ENCODE measurements at places on chromosomes 7 and 10.

DNA sequence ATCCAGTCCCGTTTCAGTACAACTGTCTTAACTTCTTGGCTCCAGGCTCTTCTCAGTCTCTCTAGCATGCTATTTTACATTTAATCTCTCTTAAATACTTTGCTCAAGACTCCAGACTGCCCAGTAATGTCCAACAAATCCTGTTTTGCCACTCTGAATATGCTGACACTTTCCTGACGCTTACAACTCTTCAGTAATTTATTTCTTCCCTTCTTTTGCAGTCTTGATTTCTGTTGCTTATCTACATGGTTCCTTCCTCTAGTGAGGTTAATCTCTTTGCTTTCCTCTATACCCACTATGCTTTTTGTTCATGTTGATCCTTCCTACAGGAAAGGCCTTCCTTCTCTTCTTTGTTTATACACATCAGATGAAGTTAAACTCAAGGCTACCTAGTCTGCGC is 23.7 kb downstream of the UMAD1 start:
- no peak for DNase-seq

DNA sequence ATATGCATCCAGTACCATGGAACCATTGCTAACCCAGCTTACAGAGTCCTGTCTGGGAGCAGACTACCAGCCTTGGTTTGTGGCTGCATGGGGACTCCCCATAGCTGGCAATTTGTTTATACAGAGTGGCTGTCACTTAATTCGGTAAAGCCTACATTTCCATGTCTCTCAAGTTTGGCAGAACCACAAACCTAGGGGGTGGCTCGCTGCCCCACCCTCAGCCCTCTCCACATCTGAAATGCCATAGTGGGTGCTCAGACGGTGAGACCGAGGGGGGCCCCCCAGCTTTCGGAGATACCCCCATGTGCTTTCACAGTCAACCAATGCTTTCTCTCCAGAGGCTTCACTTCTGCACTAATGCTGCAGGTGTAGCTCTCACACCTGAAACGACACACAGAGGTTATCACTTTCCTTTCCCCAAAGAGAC is 75.5 kb upstream of the KAT6B start:
- DNase-seq = no peak

DNA sequence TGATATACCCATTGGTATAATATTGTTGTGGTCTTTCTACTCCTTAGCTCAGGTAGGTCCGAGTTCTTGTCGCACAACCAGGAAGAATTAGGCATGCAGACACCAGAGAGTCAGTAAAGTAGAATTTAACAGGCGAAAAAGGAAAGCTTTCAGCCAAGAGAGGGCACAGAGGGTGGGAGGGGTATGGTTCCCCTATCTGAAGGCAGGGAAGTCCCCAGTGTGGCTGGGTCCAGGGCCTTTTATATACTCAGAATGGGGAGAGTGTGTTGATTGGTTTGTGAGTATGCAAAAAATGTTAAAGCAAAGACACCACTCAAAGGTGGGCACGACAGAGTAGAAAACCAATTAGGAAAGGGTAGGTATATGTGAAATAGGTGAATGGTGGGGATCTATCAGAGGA is 53.9 kb downstream of the IMMP2L start:
- no peak for DNase-seq

- no peak for DNase-seq
Measured at GRCh38 chr7:131501930-131502685, 54.3 kb downstream of the PODXL start.

DNA sequence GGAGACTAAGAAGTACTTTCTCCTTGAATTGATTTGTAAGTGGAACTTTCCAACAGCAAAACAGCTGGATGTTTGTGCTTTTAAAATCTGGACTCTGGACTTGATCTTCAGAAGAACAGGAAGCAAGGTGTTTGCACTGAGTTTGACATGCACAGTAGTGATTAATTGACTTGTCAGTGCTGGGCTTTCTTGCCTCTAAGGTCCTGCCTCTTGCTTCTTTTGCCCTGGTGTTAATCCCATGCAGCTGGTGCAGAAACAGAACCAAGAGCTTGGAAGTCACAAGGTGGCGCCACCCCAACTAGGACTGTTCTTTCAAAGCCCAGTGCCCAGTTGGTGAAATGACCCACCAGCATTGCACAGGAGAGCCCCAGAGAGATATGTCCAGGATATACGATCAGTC is 66.8 kb upstream of the SEPHS1 start:
- no peak for DNase-seq

GRCh38 chr10:5512881-5513612 is 11.7 kb upstream of the CALML3 start:
- DNase-seq = no peak

DNA sequence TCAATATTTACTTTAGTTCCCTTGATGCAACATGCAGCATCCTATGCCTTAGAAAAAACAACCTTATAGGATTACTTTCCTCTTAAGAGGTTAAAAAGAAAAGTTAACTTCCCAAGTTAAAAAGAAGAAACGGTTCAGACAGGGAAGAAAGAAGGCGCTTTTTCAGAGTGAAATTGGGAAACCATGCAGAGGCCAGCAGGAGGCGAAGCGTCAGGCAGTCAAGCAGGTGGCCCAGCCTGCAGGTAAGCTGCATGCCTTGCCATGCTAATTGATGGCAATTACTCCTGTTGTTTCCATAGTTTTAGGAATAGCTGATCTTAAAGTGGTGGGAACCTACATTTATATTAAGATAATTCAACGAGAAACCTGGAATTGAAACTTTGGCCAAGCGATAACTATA is 302.6 kb upstream of the SP4 start:
- no peak for DNase-seq

- peak; percentile 43 for DNase-seq
Measured at GRCh38 chr7:151115121-151115835, 29.0 kb downstream of the AGAP3 start.

DNA sequence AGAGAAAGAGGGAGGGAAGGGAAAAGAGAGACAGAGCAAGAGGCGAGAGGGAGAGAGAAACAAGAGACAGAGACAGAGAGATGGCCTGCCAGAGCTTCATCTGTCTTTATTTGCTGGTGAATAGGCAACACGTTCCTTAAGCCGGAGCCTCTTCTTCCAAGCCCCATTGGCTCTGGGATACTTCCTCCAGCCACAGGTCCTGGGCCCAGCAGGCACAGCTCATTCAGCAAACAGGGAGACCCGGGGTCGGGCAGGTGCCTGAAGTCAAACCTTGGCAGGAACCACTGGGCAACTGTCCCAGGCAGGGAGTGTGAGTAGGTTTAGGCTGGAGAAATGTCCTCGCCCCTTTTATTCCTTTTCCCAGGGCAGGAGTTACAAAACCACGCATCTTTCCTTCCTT is 68.2 kb downstream of the MYL10 start:
- DNase-seq = no peak

DNA sequence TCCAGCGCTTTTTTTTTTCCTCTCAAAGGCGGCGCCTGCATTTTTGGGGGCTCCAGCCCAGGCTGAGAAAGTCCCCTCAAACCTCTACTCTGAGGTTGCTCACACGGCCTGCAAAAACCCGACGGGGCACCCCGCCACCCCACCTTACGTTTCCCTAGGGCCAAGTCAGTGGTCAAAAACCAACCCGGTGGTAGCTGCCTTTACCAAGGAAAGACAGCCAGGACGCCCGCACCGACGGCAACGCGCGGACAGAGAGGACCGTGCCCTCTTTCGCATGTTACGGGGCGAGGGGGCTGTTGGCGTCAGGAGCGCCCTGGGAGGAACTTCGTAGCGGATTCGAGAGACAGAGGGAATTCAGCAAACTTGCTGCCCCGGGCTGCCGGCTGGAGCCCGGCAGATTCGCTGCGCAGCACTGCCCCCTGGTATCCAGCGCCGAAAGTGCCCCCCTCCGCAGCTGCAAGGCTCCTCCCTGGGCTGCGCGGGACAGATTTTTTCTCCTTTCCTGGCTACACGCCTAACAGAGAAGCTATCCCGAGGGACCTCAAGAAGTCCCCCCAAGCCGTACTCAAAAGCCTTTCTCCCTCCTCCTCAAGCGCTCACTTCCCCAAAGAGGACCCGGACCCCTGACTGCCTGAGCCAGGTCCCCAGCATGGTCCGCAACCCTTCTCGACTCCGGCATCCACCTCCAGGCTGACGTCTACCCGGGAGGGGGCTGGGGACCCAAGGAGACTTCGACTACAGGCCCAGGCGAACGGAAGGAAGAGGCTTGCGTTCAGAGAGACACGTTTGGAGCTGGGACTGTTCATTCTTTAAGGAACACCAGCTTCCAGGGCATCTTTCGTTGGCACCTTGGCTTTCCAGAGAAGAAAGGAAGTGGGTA is 27.7 kb upstream of the VAX1 start:
- peak; percentile 74 for DNase-seq

GRCh38 chr10:118986815-118987790 is 42.4 kb upstream of the NANOS1 start:
- no peak for DNase-seq

All from suppressor macrophage treated with lipopolysaccharide for 4 hours (primary cell).